Epithelial cell of prostate (primary cell): ENCODE measurements at places on chromosomes 5 and 9.

DNA sequence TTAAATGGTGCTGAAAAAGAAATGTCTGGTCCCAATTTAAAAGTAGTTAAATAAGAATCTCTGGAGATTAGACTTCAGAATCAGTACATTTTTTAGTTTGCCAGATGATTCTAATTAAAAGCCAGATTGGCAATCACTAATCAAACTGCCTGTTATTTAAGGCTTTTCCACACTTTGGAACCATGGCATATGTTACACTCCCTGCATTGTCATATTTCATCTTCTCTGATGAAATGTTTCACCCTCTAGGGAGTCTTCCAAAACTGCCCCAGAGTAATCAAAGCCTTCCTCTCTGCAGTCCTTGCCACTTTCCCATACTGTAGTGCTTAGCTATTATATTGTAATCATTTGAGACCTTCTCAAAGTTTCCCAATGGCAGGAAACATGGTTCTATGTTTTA lies 17.5 kb upstream of the OR13C9 start:
- no peak for DNase-seq

DNA sequence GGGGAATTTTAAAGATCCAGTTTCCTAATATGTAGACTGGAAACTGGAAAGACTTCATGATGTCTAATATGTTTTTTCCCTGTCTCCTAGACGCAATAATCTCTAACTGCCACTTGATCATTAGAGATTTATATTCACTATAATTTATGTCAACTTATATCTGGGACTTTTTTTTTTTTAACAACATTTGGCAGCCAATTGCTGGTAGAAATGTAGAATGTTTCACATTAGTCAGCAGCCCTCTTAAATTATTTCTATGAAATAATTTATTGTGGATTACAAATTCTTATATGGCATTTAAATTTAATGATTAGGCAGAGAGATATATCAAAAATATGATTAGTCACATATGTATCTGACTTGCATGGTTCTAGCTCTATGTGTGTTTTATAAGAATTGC lies 48.2 kb downstream of the TMEM174 start:
- DNase-seq, result no peak

DNA sequence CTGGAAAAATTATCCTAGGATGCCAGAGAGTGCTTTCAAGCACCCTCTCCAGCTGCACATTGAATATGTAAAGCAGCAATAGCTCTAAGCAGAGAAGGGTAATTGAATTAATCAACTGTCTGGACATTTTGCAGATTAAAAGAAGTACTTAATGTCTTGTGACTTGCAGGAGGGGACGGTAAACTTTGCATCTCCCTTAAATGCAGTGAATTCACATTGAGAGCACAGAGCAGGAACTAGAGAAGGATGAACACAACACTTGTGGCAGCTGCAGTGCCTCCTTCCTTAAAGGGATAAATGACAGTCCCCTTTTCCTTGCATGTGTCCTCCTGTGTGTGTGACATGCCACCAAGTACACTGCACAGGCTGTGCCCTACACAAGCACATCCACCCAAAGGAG lies 7.4 kb upstream of the CDK5RAP2 start:
- DNase-seq, result no peak

DNA sequence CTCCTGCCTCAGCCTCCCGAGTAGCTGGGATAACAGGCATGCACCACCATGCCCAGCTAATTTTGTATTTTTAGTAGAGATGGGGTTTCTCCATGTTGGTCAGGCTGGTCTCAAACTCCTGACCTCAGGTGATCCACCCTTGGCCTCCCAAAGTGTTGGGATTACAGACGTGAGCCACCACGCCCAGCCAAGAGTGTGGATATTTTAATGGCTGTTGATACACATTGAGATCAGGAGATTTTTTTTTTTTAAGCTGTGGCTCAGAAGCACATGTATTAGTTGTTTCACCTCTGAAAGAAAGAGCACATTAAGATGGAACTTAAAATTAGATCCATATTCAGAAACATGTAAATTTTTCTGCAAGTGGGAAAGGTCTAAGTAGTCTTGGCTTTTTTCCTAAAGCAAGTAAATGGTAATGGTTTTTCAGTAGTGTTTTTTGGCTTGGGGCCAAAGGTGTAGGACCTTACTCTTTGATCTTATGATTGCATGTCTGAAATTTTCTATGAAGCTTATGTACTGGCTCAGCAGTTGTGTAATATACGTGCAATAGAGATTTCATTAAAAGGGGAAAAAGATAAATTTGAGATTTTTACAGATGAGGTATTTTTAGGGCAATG lies 9.9 kb downstream of the RBM27 start:
- DNase-seq, result no peak

DNA sequence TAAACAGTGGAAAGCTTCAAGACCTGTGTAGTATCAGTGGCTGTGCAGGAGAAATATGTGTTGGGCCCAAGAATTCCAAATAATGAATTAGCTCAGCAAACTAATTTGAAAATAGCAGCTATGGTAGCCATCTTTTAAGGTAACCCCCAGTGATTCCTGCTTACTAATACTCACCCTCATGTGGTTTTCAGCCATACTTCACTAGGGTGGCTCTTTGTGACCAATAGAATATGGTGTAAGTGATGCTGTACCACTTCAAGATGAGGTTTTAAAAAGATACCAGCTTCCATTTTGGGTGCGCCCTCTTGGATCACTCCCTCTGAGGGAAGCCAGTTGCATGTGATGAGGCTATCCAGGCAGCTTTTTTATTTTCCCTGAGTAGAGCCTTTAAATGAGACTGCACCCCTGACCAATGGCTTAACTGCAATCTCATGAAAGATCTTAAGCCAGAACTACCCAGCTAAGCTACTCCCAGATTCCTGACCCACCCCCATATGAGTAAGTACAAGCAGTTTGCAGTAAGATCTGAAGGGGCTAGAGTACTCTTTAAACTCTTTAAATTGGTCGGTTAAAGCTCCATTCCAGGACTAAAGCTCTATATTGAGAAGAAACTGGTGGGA lies 58.3 kb downstream of the UHRF2 start:
- DNase-seq, result no peak

DNA sequence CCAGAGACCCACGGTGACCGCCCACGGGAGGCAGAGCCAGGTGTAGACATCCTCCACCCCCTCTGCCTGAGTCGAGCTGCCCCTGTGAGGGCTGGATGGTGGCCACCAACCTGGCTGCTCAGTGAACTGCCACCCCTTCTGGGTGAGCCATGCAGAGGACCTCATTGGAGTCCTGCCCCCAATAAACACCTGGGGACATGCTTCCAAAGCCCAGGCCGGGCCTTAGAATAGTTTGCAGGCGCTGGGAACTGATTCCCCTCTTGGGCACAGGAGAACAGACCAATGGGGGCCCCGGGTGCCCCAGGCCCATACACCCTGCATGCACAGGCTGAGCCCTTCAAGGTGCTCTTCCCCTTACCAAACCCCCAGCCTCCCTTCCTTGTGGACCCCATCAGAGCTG lies 38.1 kb upstream of the GFPT2 start:
- no peak for DNase-seq

GRCh38 chr5:66829358-66829674 lies 233.1 kb downstream of the MAST4 start:
- no peak for DNase-seq

- no peak for DNase-seq
Observed at GRCh38 chr5:55427157-55427556, 107.6 kb downstream of the PLPP1 start.

- no peak for DNase-seq
Observed at GRCh38 chr5:15499528-15500324, at the start of gene FBXL7. Gene FBXL7 (plus strand): TSS chr5:15500180.

DNA sequence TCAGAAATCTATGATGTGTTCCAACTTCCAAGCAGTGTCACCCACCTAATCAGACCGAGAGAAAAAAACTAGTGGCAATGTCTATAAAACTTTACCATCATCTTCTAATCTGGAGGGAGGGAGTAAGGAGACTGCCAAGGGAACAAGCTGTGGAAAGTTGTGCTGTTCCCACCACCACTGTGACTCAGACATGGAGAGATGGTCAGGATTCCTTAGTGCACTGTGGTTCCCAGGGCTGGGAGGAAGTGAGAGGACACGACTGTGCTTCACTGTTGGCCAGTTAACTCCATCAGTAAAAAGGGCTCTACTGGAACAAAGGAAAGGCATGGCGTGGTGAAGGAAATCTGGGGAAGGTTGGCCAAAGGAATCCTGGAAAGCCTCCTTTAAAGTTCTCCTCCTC lies 18.8 kb downstream of the TICAM2 start:
- no peak for DNase-seq

- no peak for DNase-seq
Observed at GRCh38 chr5:120199559-120199958, 264.5 kb upstream of the PRR16 start.

GRCh38 chr5:101877451-101877850 lies 418.6 kb downstream of the SLCO4C1 start:
- DNase-seq, result no peak

- no peak for DNase-seq
Observed at GRCh38 chr9:130623466-130623865, 40.9 kb upstream of the PRDM12 start.

DNA sequence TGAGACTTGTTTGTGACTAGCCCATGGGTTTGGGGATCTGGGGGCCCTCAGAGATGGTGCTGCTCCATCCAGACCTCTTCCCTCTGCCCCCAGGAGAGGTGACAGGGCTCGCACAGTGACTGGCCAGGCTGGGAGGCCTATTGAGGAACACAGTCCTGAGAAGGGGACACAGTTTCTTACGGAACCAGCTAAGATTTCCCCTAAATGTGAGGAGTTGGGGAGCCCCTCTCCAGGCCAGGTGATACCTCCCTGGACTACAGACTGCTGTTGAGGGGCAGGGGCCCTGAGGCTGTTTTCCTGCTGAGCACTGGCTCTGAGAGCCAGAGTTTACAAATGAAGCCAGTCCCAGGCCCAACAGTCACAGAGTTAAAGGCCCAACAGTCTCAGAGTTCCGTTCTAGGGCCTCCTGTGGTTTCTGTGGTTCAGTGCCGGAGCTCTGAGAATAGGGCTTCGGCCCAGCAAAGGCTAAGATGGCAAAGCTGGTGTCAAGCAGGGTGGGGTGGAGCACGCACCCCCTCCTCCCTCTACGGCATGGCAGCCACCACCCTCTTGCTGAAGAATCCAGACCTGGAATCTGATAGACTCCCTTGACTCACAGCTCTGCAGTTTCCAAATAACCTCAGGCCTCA lies 1.1 kb upstream of the SEMA4D start:
- DNase-seq, result no peak

GRCh38 chr9:15220658-15221318 lies 86.2 kb downstream of the TTC39B start:
- no peak for DNase-seq

GRCh38 chr9:130128251-130128650 lies 44.0 kb upstream of the NCS1 start:
- no peak for DNase-seq

DNA sequence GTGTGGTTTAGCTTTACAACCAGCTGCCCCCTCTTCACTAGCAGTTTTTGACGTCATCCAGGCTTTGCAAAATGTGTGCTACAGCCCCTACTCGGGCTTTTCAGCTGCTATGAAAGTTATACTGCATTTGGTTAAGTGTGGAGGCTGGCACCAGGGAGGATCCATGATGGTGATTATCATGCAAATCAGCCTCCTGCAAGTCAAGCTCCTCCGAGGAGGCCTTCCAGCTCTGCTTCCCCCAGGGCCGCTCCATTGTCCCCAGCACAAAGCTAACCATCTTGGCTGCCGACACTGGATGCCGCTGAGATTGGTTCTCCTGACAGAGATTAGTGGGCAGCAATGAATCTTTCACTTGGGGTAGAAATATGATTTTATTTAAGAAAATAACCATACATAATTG lies 159.6 kb downstream of the NR2F1-AS1 start:
- no peak for DNase-seq

- DNase-seq, result no peak
Observed at GRCh38 chr9:135476561-135477355, 2.8 kb upstream of the PPP1R26 start.

- no peak for DNase-seq
Observed at GRCh38 chr9:124198948-124199347, 58.8 kb upstream of the NEK6 start.

- DNase-seq, result no peak
Observed at GRCh38 chr5:175683921-175684320, 26.1 kb downstream of the HRH2 start.

DNA sequence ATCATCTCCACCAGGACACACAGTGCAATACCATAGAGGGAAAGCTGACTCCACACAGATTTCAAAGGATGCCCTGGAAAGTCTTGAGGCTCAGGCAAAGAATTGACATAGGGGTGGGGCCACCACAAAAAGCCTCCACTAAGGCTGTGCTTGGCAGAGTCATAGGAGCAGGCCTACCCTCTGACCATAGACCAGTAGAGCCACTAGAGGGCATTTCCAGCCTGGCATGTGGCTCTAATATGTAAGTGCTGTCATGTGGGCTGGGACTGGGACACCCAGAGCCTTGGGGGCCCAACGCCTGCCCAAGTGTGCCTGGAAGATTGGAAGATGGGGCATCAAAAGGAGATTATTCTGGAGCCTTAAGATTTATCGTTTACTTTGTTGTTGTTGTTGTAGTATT lies 726.0 kb downstream of the DNAH5 start:
- DNase-seq, result peak; percentile 0

DNA sequence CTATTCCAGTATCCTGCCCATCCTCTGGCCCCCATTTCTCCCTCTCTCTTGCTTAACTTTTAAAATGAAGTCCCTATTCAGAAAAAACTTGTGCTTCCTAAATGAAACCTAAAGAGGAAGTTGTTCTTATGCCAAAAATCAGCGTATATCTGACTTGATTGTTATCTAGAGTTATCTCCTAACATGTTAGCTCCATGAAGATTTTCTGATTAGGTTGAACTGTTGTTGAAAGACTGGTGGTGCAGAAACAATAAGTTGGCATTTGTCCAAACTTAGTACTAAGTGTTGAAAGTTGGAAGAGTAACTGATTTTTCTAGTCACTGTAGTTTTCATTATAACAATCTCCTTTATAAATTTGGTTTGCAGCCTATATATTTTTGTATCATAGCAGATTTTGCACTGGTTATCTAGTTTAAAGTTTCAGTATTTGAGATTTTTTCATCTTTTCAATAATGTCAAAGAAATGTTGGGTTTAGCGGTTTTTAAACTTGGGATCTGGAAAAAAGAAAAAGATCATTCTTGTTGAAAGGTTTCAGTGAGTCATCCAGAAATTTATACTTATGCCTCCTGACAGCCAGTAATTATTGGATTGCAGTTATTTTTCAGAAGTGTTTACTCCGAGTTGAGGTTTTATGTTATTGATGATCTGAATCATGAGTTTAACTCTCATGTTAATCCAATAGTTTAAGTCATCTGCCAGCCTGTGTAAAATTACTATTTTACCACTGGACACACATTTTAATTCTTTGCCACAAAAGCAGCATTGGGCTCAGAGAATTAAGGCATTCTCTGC lies 60.6 kb downstream of the PAM start:
- no peak for DNase-seq

DNA sequence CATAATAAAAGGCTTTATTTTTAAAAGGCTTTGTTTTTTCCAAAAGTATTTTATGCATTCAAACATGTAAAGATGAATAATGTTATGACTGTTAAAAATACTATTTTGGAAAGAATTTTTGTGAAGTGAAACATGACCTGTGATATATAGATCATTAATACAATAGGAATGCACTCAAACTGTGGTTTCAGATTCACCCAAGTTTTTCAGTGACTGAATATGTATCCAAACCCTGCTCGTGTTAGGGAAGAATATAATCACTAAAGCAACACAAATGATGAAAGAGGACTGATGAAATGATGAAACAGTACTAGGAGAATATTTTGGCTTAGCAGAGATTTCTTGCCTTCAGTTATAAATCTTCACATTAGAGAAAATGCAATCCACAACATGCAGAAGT lies 278.0 kb downstream of the ADAMTS6 start:
- DNase-seq, result peak; percentile 22

- no peak for DNase-seq
Observed at GRCh38 chr9:17531642-17532254, 47.1 kb upstream of the SH3GL2 start.
